ENCODE measurements at places on chromosomes 6 and 20.

DNA sequence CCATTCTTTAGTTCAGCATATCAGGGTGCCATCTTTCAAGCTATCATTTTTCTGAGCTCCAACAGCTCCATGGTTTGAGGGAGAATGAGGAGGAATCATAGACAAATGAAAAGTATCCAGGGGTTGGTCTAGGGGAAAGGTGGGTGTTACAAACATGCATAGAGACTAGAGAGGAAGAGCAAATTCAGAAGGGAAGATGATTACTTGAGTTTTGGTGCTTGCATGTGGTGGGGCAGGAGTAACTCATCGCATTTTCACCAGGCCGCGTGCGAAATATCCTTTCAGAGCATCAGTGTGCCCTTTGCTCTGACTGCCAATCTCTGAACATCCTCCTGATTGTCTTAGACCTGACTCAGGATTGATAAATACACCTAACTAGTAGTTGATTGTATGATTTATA, 7.7 kb upstream of the BICRAL start:
- no peak for DNase-seq

GRCh38 chr6:138450445-138450844, 46.4 kb downstream of the HEBP2 start:
- no peak for DNase-seq

DNA sequence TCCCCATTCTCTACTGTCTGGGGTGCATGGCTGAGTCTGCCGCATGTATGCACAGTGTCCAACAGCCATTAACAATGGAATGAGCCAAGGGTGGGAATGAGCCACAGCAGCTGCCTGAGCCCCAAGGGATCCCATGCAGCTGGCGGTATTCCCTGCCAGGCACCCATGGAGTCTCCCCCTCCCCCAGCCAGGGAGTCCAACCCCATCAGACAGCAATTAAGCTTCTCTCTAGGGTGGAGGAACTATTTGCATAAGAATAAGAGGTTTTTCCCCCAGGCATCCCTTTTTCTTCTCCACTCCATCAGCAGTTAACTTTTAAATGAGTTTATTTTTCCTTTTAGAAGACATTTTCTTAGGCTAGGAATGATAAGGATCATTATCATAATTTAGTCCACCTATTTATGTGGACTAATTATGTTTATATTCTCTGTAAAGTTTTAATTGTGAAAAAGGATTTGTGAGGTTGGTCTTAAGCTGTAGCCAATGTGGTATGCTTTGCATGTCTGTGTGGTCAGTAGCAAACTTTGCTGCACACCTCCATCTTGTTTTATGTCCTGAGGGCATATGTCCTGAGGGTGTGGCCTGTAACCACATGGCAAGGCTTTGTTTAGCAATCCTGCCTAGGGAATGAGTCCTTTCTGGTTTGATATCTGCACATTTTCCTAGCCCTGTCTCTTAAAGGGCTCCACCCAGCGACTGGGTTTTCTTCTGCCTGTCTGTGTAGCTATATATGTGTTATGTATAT, 158.9 kb upstream of the OLIG3 start:
- DNase-seq: no peak

DNA sequence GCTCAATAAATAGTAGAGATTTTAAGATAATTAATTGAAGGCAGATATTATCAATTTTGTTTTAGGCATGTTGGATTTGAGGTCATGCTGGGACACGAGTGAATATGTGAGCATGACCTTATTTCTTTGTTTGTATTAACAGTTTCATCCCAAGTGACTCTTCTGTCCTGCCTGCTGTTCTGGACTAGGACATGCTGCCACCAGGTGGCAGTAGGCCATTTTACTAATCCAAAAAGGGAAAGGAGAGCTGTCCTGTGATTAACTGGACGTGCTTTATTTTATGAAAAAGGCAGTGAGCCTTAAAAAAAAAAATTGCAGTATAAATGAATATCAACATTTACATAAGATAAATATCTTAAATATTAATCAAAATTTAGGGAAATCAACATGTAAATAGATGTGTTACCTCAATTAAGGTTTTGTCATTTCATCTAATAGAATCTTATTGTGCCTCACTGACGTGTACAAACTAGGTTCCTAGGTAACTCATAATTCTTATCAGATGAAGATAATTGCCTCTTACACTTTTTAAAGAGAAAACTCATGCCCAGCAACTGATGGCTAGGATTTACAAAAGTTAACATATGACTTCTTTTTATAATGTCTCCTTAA, 49.8 kb downstream of the FRK start:
- DNase-seq: peak; percentile 75

GRCh38 chr20:5172167-5172601, 45.4 kb downstream of the CDS2 start:
- DNase-seq: no peak

- DNase-seq: peak; percentile 56
Observed at GRCh38 chr6:134374491-134375219, 56.7 kb upstream of the SGK1 start.

DNA sequence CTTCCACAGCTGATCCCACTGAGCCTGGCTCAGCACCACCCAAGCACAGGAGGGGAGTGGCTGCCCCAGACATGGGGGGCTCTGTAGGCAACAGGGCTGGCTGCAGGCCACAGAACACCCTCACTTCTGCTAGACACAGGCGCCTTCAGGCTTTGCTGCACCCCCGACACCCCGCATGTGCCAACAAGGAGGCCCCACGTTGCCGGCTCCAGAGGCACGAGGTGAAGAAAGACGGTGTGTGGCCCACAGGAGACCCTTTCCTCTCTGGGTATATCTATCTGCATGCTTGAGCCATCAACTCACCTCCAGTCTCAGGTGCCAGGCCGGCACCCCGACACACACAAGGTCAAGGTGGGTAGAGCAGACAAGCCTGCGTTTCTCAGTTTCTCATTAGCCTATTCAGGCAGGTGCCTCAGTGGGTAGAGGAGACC, 158.3 kb downstream of the DLL1 start:
- DNase-seq: no peak

- no peak for DNase-seq
Observed at GRCh38 chr20:24753130-24753529, 195.9 kb upstream of the CST7 start.

- no peak for DNase-seq
Observed at GRCh38 chr6:38738261-38738660, 23.1 kb downstream of the DNAH8 start.

DNA sequence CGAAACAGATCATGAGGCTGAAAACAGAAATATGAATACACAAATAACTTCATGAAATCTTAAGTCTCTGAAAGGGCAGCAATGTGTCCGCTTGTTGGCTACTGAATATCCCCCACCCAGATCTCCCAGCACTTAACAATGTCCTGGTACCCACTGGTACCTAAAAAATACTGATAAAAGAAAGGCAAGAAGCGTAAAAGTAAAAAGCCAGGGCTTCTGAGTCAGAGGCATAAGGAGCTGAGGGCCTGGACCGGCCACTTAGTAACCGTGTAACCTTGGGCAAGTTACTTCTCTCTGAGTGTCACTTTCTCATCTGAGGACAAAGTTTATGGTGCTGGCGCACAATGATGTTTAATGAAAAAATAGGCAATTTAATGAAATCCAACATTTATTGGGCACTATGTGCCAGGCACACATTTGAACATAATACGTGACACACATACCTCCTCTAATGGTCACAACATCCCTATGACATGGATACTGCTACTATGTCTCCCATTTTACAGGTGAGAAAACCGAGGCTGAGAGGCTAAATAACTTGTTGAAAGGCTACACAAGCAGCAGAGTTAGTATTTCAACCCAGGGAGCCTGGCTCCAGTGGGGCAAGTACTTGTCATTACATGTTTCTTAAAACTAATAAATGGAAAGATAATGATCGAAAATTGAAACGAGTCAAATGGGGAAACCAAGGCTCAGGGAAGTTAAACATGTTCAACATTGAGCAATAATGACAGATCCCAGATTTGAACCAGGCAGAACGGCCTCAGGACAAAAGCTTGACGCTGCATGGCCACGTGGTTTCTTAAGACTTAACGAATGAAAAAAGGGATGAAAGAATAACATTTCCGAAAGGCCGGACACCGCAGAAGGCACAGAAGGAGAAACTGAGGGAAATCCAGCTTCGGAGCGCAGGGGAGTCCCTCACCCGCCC, 828 bp downstream of the TP53RK start:
- DNase-seq: peak; percentile 67

All from iris pigment epithelial cell (primary cell).